Posterior vena cava (tissue), 2 donors: ENCODE measurements at places on chromosomes 2 and 18. TPM values are rescaled to one million over a fixed set of nuclear protein-coding genes. Genes with fewer than 3 reads are reported as not detected.

Gene HOXD3
- 10.9 TPM for total RNA-seq

Gene HSBP1L1
- total RNA-seq: 5.9 TPM

Gene ST6GAL2
- 15.5 TPM for total RNA-seq

Gene GPBAR1
- total RNA-seq: 4.2 TPM

Gene TXNDC2
- total RNA-seq: 0.29 TPM

Gene CASP10
- total RNA-seq: 12.7 TPM

Gene RAB11FIP5
- total RNA-seq: 29.3 TPM

Gene DCDC2C
- not detected for total RNA-seq

Gene SP140L
- 10.1 TPM for total RNA-seq

Gene HJURP
- total RNA-seq: not detected

Gene GPR35
- 1.2 TPM for total RNA-seq

Gene DIPK1C
- total RNA-seq: not detected

Gene RNF125
- 3.7 TPM for total RNA-seq

Gene ITPRID2
- 111 TPM for total RNA-seq

Gene VWA3B
- 0.29 TPM for total RNA-seq

Gene SCYGR1
- not detected for total RNA-seq

Gene CSRNP3
- 7.7 TPM for total RNA-seq

Gene KCNE4
- total RNA-seq: 21.2 TPM

Gene PLA2R1
- total RNA-seq: 13.9 TPM

Gene LRRTM1
- total RNA-seq: 0.10 TPM

Gene SAG
- total RNA-seq: not detected

Gene GALNT5
- 0.19 TPM for total RNA-seq

Gene LCT
- not detected for total RNA-seq

Gene GPR45
- not detected for total RNA-seq

Gene NPHP1
- 7.9 TPM for total RNA-seq

Gene CAD
- 27.4 TPM for total RNA-seq
